ENCODE measurements at places on chromosomes 7 and 10.

DNA sequence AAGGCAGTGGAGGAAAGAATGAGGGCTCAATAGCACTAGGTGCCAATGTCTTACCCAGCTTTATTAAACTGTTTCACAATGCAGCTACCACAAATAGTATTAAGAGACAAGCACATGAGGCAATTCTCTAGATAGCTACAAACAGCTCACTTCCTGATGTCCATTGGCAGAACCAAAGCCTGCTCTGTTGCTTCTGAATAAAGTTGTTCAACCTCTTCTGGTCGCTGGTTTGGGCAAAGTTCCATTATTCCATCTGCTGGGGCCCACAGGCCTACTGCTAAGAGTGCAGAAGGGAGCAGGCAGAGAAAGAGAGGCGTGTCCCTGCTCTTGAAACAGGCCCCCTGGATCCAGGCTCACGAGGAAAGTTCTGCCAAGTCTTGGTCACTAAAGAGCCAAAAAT is 173.9 kb downstream of the ZNF438 start:
- no peak for DNase-seq

DNA sequence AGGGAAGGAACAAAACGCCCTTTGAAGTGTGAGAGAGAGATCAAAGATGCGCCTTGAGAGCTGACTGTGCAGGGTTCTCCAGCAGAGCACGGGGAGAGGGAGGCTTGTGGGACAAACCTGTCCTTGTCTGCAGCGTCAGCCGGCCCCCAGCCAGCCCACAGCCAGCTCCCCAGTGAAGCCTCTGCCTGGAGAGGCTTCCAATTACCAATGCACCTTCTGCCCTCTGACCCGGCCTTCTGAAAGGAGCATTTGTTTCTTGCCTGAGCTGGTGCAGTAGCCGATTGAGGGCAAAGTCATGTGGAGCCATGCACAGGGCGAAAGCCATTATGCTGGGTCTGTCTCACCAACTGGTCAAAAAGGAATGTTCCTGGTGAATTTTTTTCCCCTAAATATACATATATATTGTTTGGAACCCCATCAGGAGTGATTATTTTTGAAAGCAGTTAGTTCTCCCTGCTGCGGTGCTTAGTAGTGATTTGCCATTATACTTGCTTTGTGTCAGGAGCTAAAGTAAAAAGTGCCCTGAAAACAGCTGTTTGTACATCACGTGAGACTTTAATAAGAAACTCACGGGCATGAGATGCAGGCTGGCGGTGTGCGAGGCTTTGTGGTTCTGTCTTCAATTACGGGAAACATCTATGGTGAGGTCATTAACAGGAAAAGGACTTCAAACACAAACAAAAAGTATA is 268.6 kb downstream of the KLF6 start:
- no peak for DNase-seq

GRCh38 chr10:45080331-45080730 is 79.6 kb downstream of the ZNF22 start:
- no peak for DNase-seq

- no peak for DNase-seq
These were observed 11.8 kb upstream of the ACSL5 start for GRCh38 chr10:112361951-112362751.

DNA sequence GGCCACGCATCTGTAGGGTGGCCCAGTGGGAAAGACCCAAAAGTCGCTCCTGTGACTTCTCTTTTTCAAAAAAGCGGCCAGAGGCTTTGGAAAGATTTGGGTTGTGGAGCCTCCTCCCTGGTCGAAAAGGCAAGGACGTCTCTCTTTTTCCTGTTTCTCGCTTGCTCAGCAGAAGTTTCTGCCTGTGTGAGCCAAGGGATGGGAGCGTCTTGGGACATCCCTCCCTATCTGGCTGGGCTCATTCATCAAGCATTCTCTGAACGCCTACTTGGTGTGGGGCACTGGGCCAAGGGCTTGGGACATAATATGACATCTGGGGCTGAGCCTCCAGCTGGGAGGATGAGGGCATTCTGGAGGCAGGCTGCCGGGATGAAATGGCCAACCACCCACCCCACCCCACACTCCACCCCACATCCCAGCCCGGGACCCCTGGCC is 120.9 kb downstream of the C10orf105 start:
- no peak for DNase-seq

- DNase-seq, result no peak
These were observed 7.9 kb upstream of the PAX2 start for GRCh38 chr10:100737355-100738054.

GRCh38 chr10:5658871-5659618 is 7.3 kb downstream of the ASB13 start:
- no peak for DNase-seq

- no peak for DNase-seq
These were observed 9.5 kb downstream of the MNX1 start for GRCh38 chr7:157000741-157001653.

- no peak for DNase-seq
These were observed 97.3 kb upstream of the YAE1 start for GRCh38 chr7:39468808-39469374.

DNA sequence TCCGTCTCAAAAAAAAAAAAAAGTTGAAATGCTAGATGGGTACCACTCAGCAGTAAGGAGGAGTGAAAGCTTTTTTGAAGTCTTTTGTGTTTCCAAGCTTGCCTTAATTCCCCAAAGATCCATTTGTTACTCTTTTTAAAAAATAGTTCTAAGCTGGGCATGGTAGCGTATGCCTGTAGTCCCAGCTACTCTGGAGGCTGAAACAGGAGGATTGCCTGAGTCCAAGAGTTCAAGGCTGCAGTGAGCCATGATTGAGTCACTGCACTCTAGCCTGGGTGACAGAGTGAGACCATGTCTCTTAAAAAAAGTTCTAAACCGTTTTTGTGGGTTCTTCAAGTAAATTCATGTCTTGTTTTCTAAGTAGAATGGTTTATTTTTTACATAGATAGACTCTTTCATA is 5.3 kb downstream of the TBC1D12 start:
- DNase-seq, result no peak
